ENCODE measurements at places on chromosomes 4 and X. TPM values are rescaled to one million over a fixed set of nuclear protein-coding genes. Genes with fewer than 3 reads are reported as not detected.

The SLC16A2 gene
- 10.9 TPM for total RNA-seq

GRCh38 chrX:65635822-65636221 is 31.6 kb upstream of the MSN start:
- DNase-seq, result no peak

GRCh38 chr4:93216646-93217045 is 611.9 kb upstream of the ATOH1 start:
- no peak for DNase-seq

GRCh38 chr4:84967243-84967690 is 777 bp upstream of the WDFY3 start:
- DNase-seq, result no peak

DNA sequence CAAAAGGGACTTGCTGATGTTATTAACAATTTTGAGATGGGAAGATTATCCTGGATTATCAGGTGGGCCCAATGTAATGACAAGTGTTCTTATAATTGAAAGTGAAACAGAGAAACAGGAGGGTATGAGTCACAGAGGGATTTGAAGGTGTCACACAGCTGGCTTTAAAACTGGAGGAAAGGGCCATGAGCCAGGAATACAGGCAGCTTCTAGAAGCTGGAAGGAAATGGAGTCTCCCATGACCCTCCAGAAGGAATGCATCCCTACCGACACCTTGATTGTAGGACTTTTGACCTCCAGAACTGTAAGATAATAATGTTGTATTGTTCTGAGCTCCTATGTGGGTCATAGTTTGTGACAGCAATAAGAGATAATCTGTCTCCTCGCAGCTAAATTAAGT is 98.0 kb upstream of the STIM2 start:
- no peak for DNase-seq

The NKAP gene
- total RNA-seq, result 4.1 TPM

GRCh38 chr4:144750348-144750747 is 104.4 kb downstream of the HHIP start:
- no peak for DNase-seq

- DNase-seq, result no peak
Observed at GRCh38 chr4:53371843-53372521, 5.5 kb upstream of the FIP1L1 start.

The PAGE2B gene
- total RNA-seq, result not detected

The CXCR3 gene
- total RNA-seq, result not detected

The TENM3 gene
- total RNA-seq, result 19.8 TPM

The THAP9 gene
- total RNA-seq, result 10.2 TPM
